NAMALWA (cell line): ENCODE measurements at places on chromosomes 6 and 20.

- no peak for DNase-seq
These were observed 16.6 kb downstream of the B4GALT5 start for GRCh38 chr20:49697071-49697470.

GRCh38 chr6:158717341-158718330 lies 67.8 kb downstream of the SYTL3 start:
- DNase-seq = peak; percentile 40

GRCh38 chr20:63895952-63896263 lies 982 bp downstream of the DNAJC5 start:
- DNase-seq = no peak

GRCh38 chr20:38256021-38256420 lies 4.5 kb downstream of the KIAA1755 start:
- no peak for DNase-seq

DNA sequence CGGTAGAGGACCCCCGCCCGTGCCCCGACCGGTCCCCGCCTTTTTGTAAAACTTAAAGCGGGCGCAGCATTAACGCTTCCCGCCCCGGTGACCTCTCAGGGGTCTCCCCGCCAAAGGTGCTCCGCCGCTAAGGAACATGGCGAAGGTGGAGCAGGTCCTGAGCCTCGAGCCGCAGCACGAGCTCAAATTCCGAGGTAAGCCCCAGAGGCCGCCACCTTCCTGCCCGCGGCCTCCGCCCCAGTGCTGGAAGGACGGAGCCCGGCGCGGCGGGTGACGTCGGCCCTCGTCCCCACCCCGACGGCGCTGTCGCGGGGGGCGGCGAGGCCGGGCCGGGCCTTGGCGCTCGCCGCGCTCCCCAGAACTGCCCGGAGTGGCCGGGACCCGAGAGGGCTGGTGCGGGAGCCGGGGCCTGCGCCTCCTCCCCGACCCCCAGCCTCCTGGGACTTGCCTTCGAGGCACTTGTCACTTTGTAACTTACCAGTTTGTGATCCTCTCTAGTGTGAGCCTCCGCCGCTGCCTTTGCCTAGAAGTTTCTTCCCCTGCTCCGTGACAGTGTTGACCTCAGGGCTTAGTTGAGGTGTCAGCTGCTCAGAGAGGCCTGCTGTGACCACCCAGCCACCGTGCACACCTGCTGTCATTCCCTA lies 417 bp downstream of the VAPB start:
- peak; percentile 59 for DNase-seq

GRCh38 chr6:134007077-134007476 lies 45.3 kb downstream of the SLC2A12 start:
- DNase-seq = no peak

- no peak for DNase-seq
These were observed 223.1 kb downstream of the EYA2 start for GRCh38 chr20:47117773-47118172.

GRCh38 chr6:37282371-37282770 lies 24.4 kb upstream of the TMEM217 start:
- no peak for DNase-seq

DNA sequence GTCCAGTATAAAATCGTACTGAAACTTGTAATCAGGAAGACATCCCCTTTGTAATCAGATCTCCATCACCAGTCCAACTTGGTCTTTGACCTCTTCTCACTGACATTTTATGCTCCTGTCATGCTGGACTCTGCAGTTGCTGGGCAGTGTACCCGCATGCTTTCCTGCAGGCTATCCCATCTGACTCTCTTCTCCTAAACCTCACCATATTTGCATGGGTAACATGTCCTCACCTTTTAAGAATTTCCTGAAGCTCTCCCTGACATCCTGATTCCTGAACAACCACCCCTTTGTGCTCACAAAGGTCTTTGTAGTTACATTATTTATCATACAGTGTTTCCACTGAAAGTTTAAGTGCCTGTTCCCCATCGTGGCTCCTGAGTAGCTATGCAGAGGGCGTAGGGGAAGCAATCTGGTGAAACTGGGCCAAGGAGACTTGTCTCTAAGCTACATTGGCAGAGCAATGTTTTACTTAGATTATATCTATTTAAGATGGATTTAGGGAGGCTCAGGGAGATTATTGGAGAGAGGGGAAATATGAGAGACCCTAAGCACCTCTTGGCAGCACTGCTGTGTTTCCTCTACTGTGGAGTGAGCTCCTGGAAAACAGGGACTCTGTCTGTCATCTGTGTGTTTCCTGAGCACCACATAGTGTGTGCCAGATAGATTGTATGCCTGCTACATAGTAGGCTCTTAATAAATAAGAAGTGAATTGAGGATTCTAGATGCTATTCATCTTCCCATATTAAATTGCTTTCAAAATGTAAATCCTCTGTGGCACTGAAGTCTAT lies 124.0 kb downstream of the LAMA2 start:
- DNase-seq = no peak

- peak; percentile 17 for DNase-seq
These were observed 97.9 kb downstream of the L3MBTL3 start for GRCh38 chr6:130116273-130116672.

DNA sequence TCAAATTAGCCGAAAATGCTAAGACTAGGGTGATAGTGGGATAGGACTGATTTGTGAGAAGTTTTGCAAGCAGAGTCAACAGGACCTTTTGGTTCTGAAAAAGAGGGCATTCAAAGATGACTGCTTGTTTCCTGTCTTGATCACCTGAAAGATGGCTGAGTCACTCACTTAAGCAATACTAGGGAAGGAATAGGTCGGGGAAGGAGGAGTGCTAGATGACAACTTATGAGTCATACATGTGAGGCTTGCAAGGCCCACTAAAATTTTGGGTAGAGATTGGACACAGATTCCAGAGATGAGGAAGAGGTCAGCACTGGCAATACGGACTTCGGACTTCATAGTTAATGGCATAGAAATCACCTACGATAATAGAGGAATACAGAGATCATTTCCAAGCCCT lies 89.2 kb downstream of the FAM83B start:
- no peak for DNase-seq

DNA sequence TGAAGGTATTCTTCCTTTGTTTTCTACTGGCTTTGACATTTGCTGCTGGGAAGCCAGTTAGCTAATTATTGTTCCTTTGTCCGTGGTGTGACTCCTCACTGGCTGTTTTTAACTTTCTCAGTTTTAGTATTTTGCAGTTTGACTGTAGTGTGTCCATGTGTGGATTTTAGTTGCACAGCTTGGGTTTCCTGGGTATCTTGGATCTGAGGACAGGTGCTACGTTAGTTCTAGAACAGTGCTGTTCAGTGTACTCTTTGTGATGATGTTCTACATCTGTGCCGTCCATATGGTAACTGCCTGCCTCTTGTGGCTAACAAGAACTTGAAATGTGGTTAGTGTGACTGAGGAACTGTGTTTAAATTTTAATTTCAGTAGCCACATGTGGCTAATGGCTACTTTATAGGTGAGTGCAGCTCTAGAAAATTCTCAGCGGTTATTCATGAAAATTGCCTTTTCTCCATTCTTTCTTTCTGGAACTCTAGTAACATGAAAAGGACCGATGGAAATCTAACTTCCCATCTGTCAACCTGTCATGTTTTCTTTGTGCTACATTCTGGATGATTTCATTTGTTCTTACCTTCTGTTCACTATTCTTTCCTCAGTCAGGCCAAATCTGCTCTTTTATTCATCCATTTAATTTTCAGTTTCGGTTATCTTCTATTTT lies 7.4 kb downstream of the SNX9 start:
- DNase-seq = peak; percentile 9

- no peak for DNase-seq
These were observed 464.1 kb upstream of the ARID1B start for GRCh38 chr6:156313037-156313436.

DNA sequence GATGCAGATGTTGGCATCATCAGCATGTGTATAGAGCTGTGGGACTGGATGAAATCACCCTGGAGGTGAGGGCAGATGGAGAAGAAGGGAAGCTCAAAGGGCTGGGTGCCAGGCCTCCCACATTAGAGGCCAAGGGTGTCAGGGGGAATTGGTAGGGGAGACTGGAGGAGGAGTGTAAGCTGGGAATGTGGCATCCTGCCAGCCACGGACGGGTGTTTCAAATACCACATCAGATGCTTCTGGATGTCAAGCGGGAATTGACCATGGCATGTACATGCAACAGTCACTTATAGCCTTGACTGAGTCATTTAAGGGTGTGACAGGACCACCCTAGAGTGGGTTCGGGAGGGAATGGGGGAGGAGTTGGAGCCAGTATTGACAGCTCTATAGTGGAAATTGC lies 9.6 kb downstream of the ERGIC3 start:
- DNase-seq = no peak

GRCh38 chr6:45212976-45213375 lies 115.2 kb upstream of the RUNX2 start:
- DNase-seq = no peak

- no peak for DNase-seq
These were observed 27.6 kb downstream of the BCKDHB start for GRCh38 chr6:80134065-80134464.

GRCh38 chr6:66179361-66179760 lies 472.3 kb upstream of the EYS start:
- DNase-seq = no peak

DNA sequence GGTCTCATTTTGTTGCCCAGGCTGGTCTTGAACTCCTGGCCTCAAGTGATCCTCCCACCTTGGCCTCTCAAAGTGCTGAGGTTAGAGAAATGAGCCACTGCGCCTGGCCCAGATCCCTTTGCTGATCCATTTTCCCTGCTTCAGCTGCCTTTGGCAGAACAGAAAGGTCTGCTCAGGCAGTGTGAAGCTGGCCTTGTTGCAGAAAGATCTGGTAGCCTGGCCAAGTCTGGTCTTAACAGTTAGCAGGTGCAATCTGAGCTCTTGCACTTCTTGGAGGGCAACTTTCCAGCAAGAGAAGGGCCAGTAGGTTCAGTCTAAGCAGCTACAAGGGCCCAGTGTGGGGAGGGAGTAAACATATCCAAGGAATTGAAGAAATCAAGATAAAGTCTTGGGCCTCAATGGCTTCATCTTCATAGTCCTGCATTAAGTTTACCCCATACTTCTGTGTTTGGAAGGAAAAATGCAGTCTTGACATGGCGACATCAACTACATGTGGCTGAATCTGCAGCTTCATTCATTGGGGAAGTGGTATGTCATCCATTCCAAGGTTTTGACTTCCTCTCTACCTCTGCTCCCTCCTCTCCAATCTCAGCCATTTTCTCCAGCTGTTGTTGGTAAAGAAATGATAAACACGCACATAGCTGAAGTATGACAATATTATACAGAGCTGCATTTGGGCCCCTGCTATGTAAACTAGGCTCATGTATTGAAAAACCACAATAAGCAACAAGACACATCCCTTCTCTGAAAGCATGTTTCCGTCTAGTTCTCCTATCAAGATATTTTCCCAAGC lies 39.0 kb upstream of the NEDD9 start:
- no peak for DNase-seq

DNA sequence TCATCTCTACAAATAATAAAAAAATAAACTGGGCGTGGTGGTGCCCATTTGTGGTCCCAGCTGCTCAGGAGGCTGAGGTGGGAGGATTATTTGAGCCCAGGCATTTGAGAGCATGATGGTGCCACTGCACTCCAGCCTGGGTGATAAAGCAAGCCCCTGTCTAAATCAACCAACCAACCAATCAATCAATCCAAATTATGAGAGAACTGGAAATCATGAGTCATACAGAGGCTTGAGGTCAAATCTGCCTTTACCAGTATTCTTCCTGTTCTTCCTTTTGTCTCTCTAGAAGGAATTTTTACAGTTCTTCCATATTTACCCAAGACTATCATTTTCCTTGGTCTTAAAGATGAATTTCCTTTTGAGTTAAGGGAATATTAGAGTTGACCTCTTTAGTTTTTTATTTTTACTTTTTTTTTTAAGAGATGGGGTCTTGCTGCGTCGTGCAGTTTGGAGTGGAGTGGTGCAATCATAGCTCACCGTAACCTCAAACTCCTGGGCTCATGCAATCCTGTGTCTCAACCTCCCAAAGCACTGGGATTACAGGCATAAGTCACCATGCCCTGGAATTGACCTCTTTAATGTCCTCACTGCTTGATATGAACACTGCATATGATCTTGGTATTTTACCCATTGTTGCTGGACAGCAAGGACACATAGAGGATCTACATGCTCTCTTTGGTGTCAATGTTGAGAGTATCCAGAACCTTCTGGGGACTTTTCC lies 44.1 kb upstream of the TXNDC5 start:
- no peak for DNase-seq

- no peak for DNase-seq
These were observed 19.5 kb downstream of the STXBP5 start for GRCh38 chr6:147223736-147224135.

- DNase-seq = no peak
These were observed 81.8 kb upstream of the AGPAT4 start for GRCh38 chr6:161355696-161356095.

DNA sequence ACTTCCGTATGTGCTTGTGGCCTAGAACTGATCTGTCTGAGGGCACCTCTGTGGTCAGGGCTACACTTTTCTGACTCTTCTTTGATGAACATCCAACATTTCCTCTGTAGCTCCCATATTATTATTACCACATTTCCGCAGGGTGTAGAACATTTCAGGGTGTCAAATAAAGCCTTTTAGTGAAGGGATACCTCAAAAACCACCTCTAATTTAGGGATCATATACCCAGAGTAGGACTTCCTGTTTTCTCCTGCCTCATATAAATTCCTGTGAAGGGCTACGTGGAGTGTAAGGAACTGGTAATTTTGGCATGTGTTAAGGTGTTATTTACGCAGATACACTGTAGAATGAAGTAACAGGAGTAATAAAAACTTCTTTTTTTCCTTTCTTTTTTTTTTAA lies 5.5 kb upstream of the MUC22 start:
- no peak for DNase-seq

DNA sequence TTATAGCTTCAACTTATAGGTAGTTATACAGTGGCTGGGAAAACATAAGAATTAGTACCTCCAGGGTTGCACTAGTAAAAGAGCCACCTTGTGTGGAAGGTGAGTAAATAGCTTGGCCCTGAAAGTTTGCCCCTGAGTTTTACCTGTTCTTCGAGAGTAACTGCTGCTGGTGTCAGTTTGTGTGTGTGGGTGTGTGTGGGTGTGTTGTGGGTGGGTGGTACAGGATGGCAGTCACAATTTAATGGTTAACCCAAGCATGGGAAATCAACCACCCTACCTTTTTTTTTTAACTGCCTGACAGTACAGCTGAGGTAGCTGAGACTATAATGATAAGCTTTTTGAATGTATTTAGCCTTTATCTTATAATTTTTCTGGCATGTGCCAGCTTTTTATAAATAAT lies 137.3 kb downstream of the STXBP5 start:
- DNase-seq = no peak

GRCh38 chr6:6270948-6271535 lies 49.4 kb downstream of the F13A1 start:
- no peak for DNase-seq

DNA sequence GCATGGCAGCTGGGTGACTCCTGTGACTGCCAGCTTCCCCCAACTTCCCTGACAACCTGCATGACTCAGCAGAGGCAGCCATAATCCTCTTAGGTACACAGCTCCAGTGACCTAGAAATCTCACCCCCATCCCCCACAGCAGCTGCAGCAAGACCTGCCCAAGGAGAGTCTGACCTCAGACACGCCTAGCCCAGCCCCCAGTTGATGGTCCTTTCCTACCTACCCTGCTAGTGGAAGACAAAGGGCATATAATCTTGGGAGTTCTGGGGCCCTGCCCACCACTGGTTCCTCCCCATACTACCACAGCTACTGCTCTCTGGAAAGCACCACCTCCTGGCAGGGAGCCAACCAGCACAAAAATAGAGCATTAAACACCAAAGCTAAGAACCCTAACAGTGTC lies 90.2 kb downstream of the F13A1 start:
- DNase-seq = peak; percentile 26

- DNase-seq = no peak
These were observed 19.2 kb upstream of the FABP7 start for GRCh38 chr6:122760330-122760729.

- no peak for DNase-seq
These were observed 10.1 kb downstream of the ALDH5A1 start for GRCh38 chr6:24504649-24505586.
